ENCODE measurements at places on chromosomes 3 and 15.

- DNase-seq, result no peak
Measured at GRCh38 chr15:76153241-76154197, 93.7 kb downstream of the TMEM266 start.

GRCh38 chr3:141103503-141103902 lies 52.4 kb downstream of the SPSB4 start:
- no peak for DNase-seq

- no peak for DNase-seq
Measured at GRCh38 chr3:140756240-140757016, 78.6 kb downstream of the TRIM42 start.

DNA sequence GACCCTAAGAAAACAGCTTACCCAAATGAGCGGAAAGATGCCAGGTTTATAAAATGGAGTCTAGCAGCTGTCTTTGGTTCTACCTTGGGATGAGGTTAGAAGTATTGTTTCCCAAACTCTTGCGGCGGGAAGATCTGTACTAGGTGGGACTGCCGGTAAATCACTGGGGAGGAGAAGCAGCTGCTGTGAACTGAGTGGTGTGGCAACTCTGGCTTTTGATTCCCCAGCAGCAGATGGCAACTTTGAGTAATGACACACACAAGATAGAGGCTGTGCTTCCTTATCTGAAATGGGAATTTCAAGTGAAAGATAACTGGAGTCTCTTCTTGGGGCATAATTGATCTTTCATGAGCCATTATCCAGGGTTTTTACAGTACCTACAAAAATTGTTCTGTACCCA lies 184.9 kb downstream of the ATG7 start:
- no peak for DNase-seq

- DNase-seq, result no peak
Measured at GRCh38 chr3:106349191-106349881, 480.5 kb upstream of the CBLB start.

GRCh38 chr3:156787001-156787400 lies 39.2 kb upstream of the LEKR1 start:
- DNase-seq, result no peak

All from NT2/D1 (cell line).